ENCODE measurements at places on chromosomes 11 and 22.

DNA sequence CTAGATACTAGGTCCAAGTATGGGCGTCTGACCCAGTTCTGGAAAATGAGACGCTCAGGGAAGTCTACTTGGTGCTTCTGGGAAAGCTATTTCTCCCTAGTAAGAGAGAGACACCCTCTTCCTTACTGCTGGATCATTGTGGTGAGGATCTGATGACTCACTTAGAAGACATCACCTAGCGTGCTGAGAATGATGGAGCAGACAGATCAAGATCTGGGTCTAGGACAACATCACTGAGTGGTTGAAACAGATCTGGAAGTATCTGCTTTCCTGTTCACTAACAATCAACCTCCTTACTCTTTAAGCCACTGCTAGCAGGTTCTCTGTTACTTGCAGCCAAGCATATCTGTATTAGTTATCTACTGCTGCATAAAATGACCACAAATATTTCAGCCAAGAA, 38.3 kb upstream of the HMGXB4 start:
- no peak for DNase-seq

- no peak for DNase-seq
Observed at GRCh38 chr22:42562279-42562678, 8.5 kb downstream of the SERHL2 start.

DNA sequence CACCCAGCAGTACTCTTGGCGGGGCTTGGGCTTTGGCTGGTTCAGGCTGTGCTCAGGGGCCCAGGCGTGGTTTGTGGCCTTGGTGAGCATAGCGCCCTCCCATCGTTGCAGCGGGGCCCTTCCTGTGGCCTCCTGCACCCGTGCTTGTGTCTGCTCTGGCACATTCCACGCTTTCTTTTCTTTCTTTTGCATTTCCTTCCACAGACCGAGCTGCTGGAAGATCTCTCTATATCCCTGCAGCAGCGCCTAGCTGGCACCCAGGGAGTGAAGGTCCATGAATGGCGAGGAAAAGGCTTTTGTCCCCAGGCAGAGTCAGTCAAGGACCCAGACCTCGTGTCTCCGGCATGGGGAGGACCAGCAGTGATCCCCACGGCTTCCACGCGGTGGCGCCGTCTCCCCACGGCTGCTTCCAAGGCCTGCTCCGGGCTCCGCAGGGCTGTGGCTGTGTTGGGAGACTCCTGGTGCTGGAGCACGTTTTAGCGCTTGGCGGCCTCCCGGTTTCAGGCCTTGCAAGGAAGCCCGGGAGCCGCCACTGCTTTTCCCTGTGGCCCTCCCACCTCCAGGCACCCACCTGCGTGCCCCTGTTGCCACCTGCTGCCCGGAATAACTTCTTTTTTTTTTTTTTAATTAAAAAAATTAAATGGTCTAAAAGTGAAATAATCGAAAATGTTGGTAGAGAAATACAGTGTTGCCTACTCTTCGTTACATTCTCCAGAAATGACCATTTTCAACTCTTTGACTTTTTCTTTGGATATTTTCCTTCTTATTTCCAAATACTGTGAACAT, 28.5 kb downstream of the GLB1L2 start:
- no peak for DNase-seq

DNA sequence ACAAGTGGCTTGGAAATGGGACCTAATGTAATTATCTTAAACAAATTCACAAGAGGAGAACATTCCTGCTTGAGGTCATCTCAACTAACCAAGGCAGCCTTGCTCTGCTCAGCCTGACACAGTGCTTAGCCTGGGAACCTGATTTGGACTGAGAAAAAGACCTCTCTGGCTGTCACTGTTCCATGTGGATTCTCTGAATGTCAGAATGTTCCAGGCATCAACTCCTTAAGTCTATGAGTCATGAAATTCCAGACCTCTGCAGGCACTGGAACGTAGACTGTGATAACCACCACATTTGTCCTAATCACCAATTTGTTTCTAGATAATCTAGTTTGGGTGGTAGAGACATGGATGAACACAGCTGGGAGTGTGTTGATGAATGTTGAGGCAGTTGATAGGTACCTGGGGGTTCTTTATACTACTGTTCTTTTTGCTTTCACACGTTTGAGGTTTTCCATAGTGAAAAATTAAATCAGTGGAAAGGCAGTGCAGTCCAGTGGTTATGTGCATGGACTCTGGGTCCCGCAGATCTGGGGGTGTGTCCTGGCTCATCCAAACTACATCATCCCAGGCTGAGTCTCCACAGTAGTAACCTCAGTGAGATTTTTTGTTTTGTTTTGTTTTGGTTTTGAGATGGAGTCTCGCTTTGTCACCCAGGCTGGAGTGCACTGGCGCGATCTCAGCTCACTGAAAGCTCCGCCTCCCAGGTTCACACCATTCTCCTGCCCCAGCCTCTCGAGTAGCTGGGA, 269.6 kb downstream of the MN1 start:
- no peak for DNase-seq

GRCh38 chr11:117796872-117797529, at the start of gene DSCAML1:
DSCAML1 (minus strand) TSS chr11:117797216; CDS start chr11:117797079, 137 bp downstream.
- peak; percentile 64 for DNase-seq

DNA sequence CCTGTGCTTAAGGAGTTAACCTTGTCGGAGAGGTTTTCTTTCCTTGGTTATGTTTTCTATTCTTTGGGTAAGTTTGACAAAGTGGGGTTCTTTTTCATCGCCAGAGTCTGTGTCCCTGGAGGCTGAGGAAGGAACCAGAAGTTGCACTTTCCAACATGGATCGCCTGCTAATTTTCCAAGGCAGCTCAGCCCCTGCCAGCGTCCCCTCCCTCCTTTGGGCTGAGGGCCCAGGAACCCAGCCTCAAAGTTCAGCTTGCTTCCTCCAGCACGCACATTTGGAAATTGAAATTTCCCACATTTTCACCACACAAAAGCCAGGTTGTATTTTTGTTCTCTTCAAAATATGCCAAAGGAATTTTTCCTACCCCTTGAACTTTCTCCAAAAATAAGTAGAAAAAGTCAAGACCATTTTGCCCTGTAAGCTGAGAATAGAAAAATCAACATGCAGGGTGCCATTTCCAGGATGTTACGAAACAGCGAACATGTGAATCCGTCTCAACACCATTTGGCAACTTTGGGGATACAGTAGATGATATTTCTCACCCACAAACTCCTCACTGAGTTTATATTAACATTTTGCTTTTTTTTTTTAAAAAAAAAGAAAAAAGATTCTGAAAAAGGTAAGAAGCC, 343.5 kb downstream of the TENM4 start:
- DNase-seq = no peak

GRCh38 chr11:82539669-82540068, 194.0 kb downstream of the FAM181B start:
- DNase-seq = no peak

- DNase-seq = no peak
Observed at GRCh38 chr11:112016088-112016764, 9.0 kb upstream of the DLAT start.

DNA sequence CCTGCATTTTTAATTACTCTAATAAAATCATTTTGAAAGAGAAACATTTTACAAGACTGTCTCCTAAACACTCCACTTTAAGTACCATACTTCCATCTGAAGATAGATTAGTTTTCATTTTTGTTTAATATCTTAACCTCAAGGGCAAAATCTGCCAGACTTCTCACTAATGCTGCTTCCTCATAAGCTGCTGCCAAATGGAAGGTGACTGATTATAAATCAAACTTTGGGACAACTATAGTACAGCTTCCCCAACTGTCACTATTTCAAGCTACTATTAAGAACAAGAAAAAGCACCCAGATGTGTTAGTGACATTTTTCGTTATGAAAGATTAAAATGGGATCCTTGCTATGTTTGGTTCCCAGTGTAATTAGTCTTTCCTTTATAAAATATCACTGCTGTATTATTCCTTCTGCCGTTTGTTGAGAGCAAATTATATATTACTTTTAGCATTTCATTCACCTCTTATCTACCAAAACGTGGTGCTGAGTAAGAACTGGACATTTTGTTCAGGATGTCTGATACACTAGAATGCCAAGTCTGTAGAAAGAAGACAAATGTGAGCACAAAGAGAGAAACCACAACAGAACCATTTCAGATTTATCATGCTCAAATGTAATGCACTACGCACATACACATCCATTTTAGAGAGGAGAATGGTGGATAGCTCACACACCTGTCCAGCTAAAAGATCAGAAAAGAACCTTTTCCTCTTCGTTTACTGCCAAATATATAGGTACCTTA, 312.2 kb upstream of the C11orf87 start:
- no peak for DNase-seq

GRCh38 chr11:117143390-117143789, 697 bp upstream of the PAFAH1B2 start:
- DNase-seq = peak; percentile 65

DNA sequence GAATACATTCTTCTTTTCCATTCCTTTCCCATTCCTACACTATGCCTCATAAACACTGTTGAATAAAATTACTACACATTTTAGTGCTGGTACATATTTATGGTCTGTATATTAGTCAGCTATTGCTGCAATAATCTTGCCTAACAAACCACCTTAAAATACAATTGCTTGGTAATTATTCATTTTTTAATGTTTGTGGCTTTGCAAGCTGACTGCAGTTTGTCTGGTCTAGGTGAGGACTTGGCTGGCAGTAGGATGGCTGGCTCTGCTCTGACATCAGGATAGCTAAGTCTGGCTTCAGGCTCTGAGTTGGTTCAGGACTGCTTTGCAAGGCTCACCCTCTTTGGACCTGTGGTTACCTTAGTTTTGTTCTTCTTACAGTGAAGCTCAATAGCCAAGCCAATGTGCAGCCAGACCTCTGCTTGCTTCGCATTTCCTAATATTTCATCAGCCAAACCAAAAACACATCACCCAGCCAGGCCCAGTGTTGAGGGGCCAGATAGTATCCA, 913.4 kb upstream of the RAG2 start:
- no peak for DNase-seq

- DNase-seq = no peak
Observed at GRCh38 chr11:15653191-15653710, 538.5 kb downstream of the INSC start.

- no peak for DNase-seq
Observed at GRCh38 chr11:56808326-56808725, 59.8 kb upstream of the OR9G4 start.

GRCh38 chr11:82738091-82738490, 4.4 kb upstream of the FAM181B start:
- no peak for DNase-seq

- DNase-seq = no peak
Observed at GRCh38 chr22:43269246-43269645, 73.9 kb downstream of the SCUBE1 start.

GRCh38 chr22:28102151-28102812, 183.2 kb upstream of the PITPNB start:
- DNase-seq = no peak

DNA sequence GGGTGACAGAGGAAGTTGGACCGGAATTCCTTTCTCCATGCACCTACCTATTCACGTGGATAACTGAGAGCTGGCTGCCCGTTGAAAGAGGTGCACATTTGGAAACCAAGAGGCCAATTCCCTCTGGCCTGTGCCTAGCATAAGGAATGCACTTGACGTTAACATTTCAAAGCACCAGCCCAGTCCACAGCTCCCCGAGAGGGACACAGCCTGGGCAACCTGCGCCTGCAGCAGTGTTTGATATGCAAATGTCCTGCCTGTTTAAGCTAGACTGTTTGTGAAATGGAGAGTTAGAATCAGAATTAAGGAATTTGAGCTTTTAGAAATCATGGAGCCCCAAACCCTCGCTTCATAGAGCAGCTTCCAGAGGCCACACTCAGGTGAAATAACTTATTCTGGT, 126.1 kb downstream of the DSCAML1 start:
- DNase-seq = no peak

DNA sequence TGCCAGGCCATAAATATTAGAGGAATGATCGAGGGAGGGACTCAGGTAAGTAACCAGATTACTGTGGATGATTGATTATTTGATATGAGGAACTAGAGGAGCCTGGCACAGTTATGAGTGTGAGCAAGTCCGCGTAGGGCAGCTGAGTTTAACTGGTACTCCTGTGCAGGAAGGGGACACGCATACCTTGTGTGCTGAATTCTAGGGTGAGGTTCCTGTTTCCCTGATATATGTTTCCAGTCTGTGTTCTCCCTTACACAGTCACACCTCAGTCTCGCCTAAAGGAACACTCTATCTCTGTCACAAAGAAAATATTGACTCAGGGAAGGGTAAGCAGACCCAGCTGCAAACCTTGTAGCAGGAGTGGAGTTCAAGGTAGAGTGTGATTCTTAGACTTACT, 17.4 kb downstream of the SGSM3 start:
- DNase-seq = peak; percentile 17

GRCh38 chr11:18063125-18063524, 17.1 kb upstream of the TPH1 start:
- peak; percentile 17 for DNase-seq

GRCh38 chr11:12705874-12706273, 31.7 kb downstream of the TEAD1 start:
- DNase-seq = no peak

GRCh38 chr22:50089682-50090411, at the start of gene MOV10L1:
MOV10L1 (plus strand) TSS chr22:50090006; CDS start chr22:50090089, 83 bp downstream.
- no peak for DNase-seq

- DNase-seq = peak; percentile 32
Observed at GRCh38 chr11:114848027-114848426, 169.7 kb downstream of the NXPE2 start.

DNA sequence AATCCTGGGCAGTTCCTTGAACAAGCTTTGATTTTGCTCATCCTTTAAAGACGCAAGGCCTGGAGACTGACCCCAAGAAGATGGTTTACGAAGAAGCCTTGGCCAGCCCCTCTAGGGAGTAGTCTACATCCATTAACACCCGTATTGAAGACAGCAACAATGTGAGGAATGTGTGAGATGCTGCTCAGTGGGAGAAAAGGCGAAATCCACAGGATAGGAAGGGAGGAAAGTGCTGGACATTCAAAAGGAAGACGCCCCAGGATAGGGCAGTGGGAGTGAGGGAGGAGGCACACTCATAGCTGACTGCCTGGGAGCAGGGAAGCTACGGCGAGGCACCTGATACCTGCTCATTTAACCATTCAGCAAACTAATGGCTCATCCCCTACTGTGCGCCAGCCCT, 114.1 kb downstream of the RRAS2 start:
- DNase-seq = no peak

GRCh38 chr11:74766905-74767304, 18.3 kb downstream of the RNF169 start:
- no peak for DNase-seq

GRCh38 chr11:77789731-77790476, 30.6 kb downstream of the RSF1 start:
- no peak for DNase-seq
